ENCODE measurements at places on chromosomes 13 and 19.

- peaks cover 9% of the 10 kb centered on the region for H3K4me1 ChIP-seq
- DNase-seq: no peak
- no peak overlapping the region for H3K27ac ChIP-seq
- no peaks in the 10 kb centered on the region for H3K27me3 ChIP-seq
Measured at GRCh38 chr13:50115695-50116094, 100.5 kb downstream of the KCNRG start.

DNA sequence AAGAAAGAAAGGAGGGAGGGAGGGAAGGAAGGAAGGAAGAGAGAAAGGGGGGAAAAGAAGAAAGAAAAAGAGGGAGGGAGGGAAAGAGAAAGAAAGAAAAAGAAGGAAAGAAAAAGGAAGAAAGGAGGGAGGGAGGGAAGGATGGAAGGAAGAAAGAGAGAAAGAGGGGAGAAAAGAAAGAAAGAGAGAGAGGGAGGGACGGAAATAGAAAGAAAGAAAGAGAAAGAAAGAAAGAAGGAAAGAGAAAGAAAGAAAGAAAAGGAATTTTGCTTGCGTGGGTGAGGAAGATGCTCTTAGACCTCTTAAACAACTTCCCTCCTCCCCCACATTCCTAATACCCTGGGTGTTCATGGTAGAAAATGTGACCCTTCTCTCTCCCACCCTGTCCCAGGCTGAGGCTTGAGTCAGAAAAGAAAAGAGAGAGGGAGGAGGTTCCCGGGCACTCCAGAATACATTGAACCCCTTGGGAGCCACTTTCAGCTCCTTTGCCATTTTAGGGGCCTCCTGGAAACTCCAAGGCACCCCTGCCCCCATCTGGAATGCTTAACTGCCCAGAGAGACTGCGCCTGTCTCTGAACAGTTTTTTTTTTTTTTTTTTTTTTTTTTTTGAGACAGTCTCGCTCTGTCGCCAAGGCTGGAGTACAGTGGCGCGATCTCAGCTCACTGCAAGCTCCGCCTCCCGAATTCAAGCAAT is 9.2 kb upstream of the KANK3 start:
- no peak overlapping the region for H3K27ac ChIP-seq
- H3K4me1 ChIP-seq: peaks cover 10% of the 10 kb centered on the region
- no peak for DNase-seq
- H3K36me3 ChIP-seq: no peaks in the 10 kb centered on the region
- H3K27me3 ChIP-seq: peaks cover 15% of the 10 kb centered on the region
- H3K4me3 ChIP-seq: no peak overlapping the region

- H3K4me3 ChIP-seq: peak overlapping the region; percentile 8
- H3K36me3 ChIP-seq: peaks cover 37% of the 10 kb centered on the region
- peak overlapping the region; percentile 84 for H3K27ac ChIP-seq
- peak; percentile 60 for DNase-seq
Measured at GRCh38 chr13:42055500-42056085, 7.1 kb downstream of the DGKH start.

GRCh38 chr19:34256835-34257558 is 2.6 kb downstream of the GARRE1 start:
- no peak for DNase-seq
- no peaks in the 10 kb centered on the region for H3K27me3 ChIP-seq
- H3K27ac ChIP-seq: no peak overlapping the region
- H3K4me1 ChIP-seq: peaks cover 40% of the 10 kb centered on the region
- H3K36me3 ChIP-seq: peaks cover 7% of the 10 kb centered on the region
- H3K4me3 ChIP-seq: no peak overlapping the region

GRCh38 chr19:10452726-10453618 is 32.6 kb downstream of the PDE4A start:
- no peak overlapping the region for H3K27ac ChIP-seq
- no peaks in the 10 kb centered on the region for H3K27me3 ChIP-seq

DNA sequence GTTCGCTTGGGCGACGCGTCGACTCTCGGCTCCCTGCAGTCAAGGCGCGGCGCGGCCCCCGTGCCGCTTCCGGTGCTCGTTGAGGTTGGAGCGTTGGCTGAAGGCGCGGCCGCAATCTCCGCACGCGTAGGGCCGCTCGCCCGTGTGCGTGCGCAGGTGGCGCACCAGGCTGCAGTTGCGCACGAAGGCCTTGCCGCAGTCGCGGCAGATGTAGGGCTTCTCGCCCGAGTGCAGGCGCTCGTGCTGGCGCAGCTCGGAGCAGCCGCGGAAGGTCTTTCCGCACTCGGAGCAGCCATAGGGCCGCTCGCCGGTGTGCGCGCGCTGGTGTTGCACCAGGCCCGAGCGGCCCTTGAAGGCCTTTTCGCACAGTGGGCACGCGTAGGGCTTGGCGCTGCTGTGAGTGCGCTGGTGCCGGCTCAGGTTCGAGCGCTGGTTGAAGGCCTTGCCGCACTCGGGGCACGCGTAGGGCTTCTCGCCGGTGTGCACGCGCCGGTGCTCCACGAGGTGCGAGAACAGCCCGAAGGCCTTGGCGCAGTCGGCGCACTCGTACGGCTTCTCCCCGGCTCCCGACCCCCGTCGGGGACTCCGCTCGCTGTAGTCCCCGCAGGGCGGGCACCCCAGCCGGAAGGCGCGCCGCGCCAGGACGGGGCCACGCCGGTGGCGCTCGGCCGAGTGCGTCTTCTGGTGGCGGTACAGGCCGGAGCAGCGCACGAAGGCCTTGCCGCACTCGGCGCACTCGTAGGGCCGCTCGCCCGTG is 5.3 kb upstream of the ZNF497 start:
- no peak overlapping the region for H3K27ac ChIP-seq
- no peaks in the 10 kb centered on the region for H3K27me3 ChIP-seq
- H3K36me3 ChIP-seq: no peaks in the 10 kb centered on the region
- H3K4me3 ChIP-seq: no peak overlapping the region
- no peaks in the 10 kb centered on the region for H3K4me1 ChIP-seq
- no peak for DNase-seq

- peak; percentile 64 for DNase-seq
- peaks cover 33% of the 10 kb centered on the region for H3K4me1 ChIP-seq
- H3K27ac ChIP-seq: peak overlapping the region; percentile 59
- H3K36me3 ChIP-seq: peaks cover 18% of the 10 kb centered on the region
- H3K27me3 ChIP-seq: no peaks in the 10 kb centered on the region
Measured at GRCh38 chr19:17719730-17720400, 585 bp downstream of the MAP1S start.

GRCh38 chr13:90641884-90642283 is 705.6 kb upstream of the MIR17HG start:
- H3K27me3 ChIP-seq: no peaks in the 10 kb centered on the region
- H3K4me3 ChIP-seq: no peak overlapping the region

DNA sequence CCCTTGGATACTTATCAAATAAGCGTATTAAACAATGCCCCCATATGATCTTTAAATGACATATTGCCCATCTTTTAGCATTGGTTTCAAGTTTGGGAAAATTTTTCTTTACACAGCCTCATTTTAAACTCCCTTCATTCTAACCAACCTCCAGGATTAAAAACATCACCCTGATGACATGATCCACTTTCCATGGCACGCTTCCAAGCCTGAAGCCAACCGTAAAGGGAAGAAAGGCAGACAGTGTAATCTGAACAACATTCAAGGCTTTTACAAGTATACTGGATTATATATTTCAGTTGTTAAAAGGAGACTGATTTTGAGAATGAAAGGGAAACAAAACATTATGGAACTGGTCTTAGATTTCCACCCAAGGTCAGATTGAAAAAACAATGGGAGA is 1721.9 kb downstream of the OLFM4 start:
- no peak overlapping the region for H3K4me3 ChIP-seq
- no peaks in the 10 kb centered on the region for H3K36me3 ChIP-seq
- no peak for DNase-seq
- H3K27me3 ChIP-seq: no peaks in the 10 kb centered on the region
- H3K27ac ChIP-seq: no peak overlapping the region

GRCh38 chr13:27171244-27171826 is at the start of gene USP12:
TSS of gene USP12 (minus strand) at chr13:27171811. CDS start at chr13:27171639, 172 bp downstream.
- H3K27me3 ChIP-seq: no peaks in the 10 kb centered on the region
- H3K36me3 ChIP-seq: peaks cover 5% of the 10 kb centered on the region
- peak within 1 kb of the TSS; percentile 94 for H3K27ac ChIP-seq
- H3K4me1 ChIP-seq: peaks cover 53% of the 10 kb centered on the region
- peak; percentile 63 for DNase-seq

DNA sequence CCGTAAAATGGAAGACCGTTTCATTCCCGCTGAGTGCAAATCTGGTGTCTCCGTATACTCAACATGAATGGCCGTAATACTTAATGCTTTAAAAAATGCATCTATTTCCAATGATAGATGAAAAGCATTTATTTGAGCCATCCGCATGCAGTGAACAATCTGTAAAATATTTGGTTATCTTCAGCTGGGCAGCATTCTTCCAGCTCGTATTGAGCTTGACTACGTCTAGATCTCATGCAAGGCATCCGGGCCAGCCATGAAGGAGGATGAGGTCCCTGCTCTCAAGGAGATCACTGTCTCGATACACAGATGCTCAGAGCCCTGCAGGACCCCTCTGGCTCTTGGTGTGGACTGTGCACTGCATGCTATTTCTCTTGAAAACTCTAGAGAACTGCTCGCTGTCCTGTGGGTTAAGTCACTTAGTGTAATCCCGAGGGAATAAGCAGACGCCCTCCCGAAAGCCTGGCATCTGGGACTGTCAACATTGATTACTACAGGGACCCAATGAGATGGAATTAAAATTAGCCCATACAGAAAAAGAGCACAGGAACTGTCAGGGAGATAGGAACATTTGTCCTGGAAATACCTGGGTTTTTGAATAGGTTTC is 112.4 kb upstream of the RNF113B start:
- H3K27me3 ChIP-seq: no peaks in the 10 kb centered on the region
- DNase-seq: no peak
- H3K27ac ChIP-seq: no peak overlapping the region
- H3K36me3 ChIP-seq: no peaks in the 10 kb centered on the region

GRCh38 chr13:100710176-100710575 is 35.6 kb upstream of the TMTC4 start:
- H3K4me1 ChIP-seq: no peaks in the 10 kb centered on the region
- H3K27me3 ChIP-seq: no peaks in the 10 kb centered on the region
- DNase-seq: no peak
- no peak overlapping the region for H3K4me3 ChIP-seq
- H3K27ac ChIP-seq: no peak overlapping the region
- H3K36me3 ChIP-seq: no peaks in the 10 kb centered on the region

DNA sequence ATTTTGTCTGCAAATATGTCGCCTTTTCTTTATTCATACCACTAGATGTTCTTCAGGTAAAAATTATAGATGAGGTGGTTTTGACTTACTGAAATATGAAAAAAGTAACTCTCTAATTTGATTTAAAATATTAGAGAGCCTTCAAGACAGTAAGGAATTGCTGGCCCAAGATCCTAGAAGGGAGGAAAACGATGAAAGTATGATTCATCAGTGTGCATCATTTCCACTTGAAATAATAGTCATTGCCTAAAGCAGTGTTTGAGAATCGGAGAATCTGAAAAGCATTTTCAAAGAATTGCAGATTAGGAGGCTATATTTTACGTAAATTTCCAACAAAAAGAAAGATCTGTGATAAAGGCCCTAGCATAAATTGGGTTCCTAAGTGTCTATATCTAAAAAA is 1707.9 kb upstream of the PRR20A start:
- no peak for DNase-seq
- H3K27ac ChIP-seq: no peak overlapping the region
- H3K27me3 ChIP-seq: no peaks in the 10 kb centered on the region
- H3K4me1 ChIP-seq: no peaks in the 10 kb centered on the region

- H3K27ac ChIP-seq: no peak overlapping the region
- no peaks in the 10 kb centered on the region for H3K36me3 ChIP-seq
- no peak overlapping the region for H3K4me3 ChIP-seq
- H3K4me1 ChIP-seq: no peaks in the 10 kb centered on the region
Measured at GRCh38 chr13:63512095-63512494, 2096.4 kb upstream of the PCDH20 start.

- H3K36me3 ChIP-seq: no peaks in the 10 kb centered on the region
- DNase-seq: no peak
- H3K4me3 ChIP-seq: no peak overlapping the region
- no peaks in the 10 kb centered on the region for H3K4me1 ChIP-seq
- H3K27ac ChIP-seq: no peak overlapping the region
Measured at GRCh38 chr13:25840261-25840660, 211.6 kb downstream of the SHISA2 start.

- no peak overlapping the region for H3K4me3 ChIP-seq
- DNase-seq: no peak
- H3K4me1 ChIP-seq: peaks cover 22% of the 10 kb centered on the region
- no peak overlapping the region for H3K27ac ChIP-seq
- no peaks in the 10 kb centered on the region for H3K27me3 ChIP-seq
Measured at GRCh38 chr19:3501780-3502179, 1.3 kb upstream of the DOHH start.

- no peak overlapping the region for H3K4me3 ChIP-seq
- no peak for DNase-seq
- peaks cover 7% of the 10 kb centered on the region for H3K4me1 ChIP-seq
- no peak overlapping the region for H3K27ac ChIP-seq
Measured at GRCh38 chr13:112793545-112794445, 104.0 kb downstream of the ATP11A start.

DNA sequence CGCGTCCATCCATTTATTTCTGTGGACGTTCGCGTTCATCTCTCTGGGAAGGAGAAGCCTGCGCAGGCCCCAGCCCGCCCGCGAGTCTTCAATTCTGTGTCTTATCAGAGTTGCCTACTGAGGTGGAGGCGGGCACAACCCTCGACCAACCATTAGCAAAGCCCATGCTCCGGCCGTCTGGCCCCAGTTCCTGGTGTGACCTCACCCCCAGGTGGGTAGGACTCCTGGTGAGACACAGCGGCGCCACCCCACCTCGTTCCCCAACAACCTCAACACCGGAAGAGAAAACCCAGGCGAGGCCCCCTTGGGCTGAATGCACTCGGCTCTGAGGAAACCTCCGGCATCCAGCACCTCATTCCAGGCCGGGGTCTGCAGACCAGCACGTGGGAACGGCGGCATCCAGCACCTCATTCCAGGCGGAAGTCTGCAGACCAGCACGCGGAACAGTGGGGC is 14.7 kb downstream of the ZNF787 start:
- peaks cover 42% of the 10 kb centered on the region for H3K4me1 ChIP-seq
- H3K4me3 ChIP-seq: no peak overlapping the region
- H3K27ac ChIP-seq: peak overlapping the region; percentile 11
- no peak for DNase-seq
- no peaks in the 10 kb centered on the region for H3K27me3 ChIP-seq

GRCh38 chr13:93776936-93777335 is 550.3 kb downstream of the GPC6 start:
- DNase-seq: no peak
- H3K27me3 ChIP-seq: peaks cover under 1% of the 10 kb centered on the region
- H3K4me1 ChIP-seq: no peaks in the 10 kb centered on the region
- H3K36me3 ChIP-seq: no peaks in the 10 kb centered on the region

DNA sequence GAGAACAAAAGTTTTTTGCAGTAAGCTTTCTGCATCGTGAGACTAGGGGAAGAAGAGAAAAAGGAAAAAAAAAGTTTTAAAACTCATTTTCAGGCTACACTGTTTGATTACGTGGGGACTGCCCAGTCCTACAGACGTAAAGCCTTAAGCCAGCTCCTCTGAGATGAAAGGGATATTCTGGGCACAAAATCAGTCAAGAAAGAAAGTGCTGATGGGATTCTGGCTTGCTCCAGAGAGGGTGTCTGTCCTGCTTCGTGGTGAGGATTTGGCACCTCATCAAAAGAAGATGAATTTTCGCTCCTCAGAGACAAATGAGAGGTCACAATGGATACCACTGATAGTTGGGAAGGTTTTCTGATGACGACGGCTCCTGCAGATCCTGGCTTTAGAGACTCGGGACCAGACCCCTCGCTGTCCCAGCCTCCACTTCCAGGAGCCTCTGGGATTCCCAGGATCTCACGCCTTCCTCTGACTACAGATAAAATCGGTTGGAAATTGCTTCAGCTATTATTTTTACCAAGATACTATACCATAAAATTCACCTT is 9.7 kb downstream of the TEX29 start:
- no peak for DNase-seq
- H3K4me3 ChIP-seq: no peak overlapping the region
- H3K36me3 ChIP-seq: no peaks in the 10 kb centered on the region
- H3K27me3 ChIP-seq: no peaks in the 10 kb centered on the region
- no peak overlapping the region for H3K27ac ChIP-seq
- no peaks in the 10 kb centered on the region for H3K4me1 ChIP-seq

Data from activated CD8-positive, alpha-beta T cell treated with anti-CD3 and anti-CD28 coated beads for 36 hours (primary cell).